ENCODE measurements at places on chromosomes 4 and X.

GRCh38 chr4:167185465-167185864 lies 48.8 kb downstream of the SPOCK3 start:
- no peak for DNase-seq

- DNase-seq: no peak
Observed at GRCh38 chr4:169658975-169659715, 38.8 kb downstream of the CLCN3 start.

DNA sequence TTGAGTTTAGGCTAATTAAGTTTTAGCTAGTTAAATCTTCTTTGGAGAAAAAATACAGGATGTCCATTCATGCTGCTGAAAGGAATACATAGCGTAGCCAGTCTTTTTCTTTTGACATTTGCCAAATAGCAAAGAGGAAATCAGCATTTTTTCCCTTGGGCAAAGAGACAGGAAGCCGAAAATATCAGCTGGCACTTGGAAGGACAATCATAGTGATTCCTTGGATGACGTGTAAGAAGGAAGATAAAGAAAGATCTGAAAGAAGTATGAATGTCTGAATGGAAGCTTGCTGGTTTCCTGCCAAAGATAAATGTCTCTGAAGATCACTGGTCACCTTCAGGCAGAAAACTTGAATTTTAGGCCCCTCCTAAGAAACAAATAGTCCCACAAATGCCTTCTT lies 44.2 kb downstream of the SLITRK2 start:
- no peak for DNase-seq

- DNase-seq: no peak
Observed at GRCh38 chr4:10112658-10113284, 3.8 kb downstream of the WDR1 start.

GRCh38 chr4:94403751-94404150 lies 48.0 kb upstream of the PDLIM5 start:
- DNase-seq: no peak

DNA sequence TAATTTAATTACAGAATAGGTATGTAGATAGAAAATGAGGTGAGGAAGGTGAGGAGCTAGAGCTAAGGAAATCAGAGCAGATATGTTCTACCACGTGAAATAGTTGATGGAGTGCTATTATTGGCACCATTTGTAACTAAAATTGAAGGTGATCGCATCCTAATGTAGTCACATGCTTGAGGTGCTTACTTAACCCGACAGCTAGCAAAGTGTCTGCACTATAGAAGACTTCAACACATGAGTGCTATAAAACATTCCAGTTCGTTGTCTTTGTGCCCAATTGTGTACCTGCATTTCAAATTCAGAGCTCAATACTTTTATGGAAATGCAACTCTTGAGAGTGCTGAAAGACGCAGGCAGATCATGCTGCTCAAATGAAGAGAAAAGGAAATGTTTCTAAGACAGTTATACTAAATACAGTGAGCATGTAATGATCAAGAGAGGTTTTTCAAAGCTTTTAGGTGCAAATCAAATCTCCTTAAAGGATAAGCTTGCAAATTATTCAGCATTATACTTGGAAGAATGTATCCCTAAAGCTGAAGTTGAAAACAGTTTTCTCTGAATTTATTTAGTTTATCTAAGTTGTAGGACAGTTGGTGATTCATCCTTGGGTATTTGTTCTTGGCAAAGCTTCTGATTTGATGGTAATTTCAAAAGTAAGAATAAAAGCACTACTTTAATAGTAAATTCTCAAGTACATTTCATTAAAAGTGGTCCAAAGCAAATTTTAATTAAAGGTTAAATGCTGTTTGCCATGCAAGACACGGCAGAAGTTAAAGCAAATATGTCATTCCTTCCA lies 223.9 kb upstream of the EPHA5 start:
- DNase-seq: no peak

GRCh38 chr4:17085416-17085815 lies 187.0 kb upstream of the LDB2 start:
- no peak for DNase-seq

DNA sequence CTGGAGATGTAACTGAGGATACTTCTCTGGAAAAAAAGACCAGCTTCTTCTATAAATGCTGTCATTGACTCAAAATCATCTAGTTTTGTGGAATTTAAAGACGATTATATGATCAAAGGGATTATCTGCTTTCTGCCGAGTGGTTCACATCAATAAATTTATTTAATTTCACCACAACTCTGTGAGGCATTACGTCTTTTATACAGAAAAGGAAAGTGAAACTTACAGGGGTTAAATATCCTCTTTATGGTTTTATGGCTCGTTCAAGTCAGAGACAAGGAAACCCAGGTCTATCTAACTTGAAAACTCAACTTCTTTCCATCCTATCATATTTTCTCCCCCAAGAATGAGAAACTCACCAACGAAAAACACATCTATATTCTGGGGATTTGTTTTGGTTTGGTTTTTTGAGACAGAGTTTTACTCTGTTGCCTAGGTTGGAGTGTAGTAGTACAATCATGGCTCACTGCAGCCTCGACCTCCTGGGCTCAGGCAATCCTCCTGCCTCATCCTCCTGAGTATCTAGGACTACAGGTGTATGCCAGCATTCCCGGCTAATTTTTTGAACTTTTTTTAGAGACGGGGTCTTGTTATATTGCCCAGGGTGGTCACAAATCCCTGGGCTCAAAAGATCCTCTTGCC lies 377.9 kb upstream of the EMCN start:
- no peak for DNase-seq

Measured in activated CD4-positive, alpha-beta memory T cell treated with anti-CD3 and anti-CD28 coated beads for 36 hours (primary cell).